OCI-LY7 (cell line): ENCODE measurements at places on chromosomes 12 and 14.

GRCh38 chr12:11834931-11835330, 185.5 kb downstream of the ETV6 start:
- DNase-seq = no peak

GRCh38 chr14:99043267-99043615, 228.8 kb downstream of the BCL11B start:
- DNase-seq = no peak

DNA sequence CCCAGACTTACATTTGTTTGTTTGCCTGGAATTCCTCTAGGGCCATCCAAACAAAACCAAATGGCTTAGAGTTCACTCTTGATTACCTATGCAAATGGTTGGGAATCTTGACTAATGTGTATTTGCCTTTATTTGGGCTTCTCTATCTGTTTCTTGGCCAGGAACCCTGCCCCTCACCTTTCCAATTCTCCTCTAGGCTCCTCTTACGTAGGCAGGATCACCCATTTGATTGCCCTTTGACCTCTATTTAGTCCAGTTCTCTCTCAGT, 123.0 kb upstream of the DYRK2 start:
- DNase-seq = no peak

GRCh38 chr12:52833922-52834726, at the start of gene KRT79:
Gene KRT79, minus strand, starts transcription at chr12:52834311. Its CDS starts 51 bp downstream, at chr12:52834260.
- DNase-seq = no peak

GRCh38 chr14:104820669-104821228, 19.8 kb downstream of the ZBTB42 start:
- DNase-seq = no peak

DNA sequence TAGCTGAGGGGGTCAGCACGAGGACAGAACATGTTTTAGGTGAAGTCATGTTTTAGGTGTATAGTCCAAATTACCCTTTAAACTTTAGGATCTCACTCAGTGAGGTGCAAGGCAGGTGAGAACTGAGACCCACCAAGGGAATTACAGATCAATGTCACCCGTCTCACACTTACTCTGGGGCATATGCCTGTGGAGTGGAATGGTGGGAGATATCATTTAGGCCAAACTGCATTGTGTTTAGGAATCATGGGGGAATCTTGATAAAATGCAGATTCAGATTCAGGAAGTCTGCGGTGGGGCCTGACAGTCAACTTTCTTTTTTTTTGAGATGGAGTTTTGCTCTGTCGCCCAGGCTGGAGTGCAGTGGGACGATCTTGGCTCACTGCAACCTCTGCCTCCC, 17.8 kb downstream of the FBXW8 start:
- DNase-seq = no peak

DNA sequence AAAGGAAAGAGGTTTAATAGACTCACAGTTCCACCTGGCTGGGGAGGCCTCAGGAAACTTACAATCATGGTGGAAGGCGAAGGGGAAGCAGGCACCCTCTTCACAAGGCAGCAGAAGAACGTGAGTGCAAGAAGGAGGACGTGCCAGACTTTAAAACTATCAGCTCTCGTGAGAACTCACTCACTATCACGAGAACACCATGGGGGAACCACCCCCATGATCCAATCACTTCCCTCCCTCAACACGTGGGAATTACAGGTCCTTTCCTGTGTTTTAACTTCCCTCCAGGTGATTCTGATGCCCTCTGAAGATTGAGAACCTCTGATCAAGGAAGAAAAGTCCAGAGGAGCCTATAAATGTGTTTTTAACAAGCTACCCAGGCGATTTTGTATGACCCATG, 358.7 kb downstream of the MED13L start:
- DNase-seq = no peak

- DNase-seq = no peak
Measured at GRCh38 chr12:118319627-118320026, 53.1 kb downstream of the TAOK3 start.

GRCh38 chr14:69941768-69942742, 62.8 kb downstream of the SMOC1 start:
- no peak for DNase-seq

GRCh38 chr12:46208370-46208769, 60.5 kb downstream of the SLC38A1 start:
- no peak for DNase-seq
